ENCODE measurements at places on chromosomes 12 and 14.

DNA sequence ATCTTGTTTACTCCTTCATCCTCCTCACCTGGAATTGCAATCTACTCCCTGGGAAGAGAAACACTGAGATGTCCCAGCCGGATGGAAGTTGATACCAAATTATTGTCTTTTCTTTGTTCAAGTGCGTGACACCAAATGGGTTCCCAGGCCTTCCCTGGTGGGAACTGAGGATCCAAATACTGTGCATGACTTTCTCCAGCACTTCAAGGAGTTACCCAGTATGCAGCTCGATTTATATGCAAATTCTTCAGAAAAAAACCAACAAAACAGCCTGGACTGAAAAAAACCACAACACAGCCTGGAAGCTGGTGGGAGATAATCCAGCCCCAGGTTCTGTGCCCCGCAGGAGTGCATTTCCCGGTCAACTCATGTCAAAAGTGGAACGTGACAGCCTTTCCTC, 310.6 kb downstream of the GLT1D1 start:
- no peak for DNase-seq

DNA sequence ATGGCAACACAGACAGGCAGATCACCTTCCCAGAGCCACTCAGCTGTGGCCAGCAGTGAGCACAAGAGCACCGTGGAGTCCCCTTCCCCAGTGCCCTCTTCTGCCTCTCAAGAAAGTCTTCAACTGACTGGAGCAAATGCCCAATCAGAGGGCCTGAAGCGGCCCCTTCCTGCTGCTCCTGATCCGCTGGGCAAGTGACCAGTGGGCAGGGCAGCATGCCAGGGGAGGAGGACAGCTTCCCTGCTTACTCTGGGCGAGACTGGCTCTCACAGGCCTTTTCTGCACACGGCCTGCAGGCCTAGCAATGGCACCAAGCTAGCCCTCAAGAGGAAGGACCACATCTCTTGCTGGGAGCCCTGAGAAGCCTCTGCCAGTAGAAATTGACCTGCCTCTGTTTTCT, 890 bp downstream of the KRT71 start:
- no peak for DNase-seq

DNA sequence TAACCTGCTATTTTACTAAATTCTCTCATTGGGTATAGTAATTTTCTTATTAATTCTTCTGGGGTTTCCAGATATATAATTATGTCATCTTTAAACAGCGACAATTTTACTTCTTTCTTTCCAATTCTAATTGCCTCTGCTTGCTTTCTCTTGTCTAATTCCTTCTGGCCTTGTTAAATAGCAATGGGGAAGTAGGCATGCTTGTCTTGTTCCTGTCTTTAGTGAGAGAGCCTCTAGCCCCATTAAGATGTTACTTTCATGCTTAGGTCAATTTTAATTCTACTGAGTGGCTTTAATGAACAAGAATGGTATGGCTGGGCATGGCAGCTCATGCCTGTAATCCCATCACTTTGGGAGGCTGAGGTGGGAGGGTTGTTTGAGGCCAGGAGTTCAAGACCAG, 31.7 kb downstream of the LRTM2 start:
- no peak for DNase-seq

DNA sequence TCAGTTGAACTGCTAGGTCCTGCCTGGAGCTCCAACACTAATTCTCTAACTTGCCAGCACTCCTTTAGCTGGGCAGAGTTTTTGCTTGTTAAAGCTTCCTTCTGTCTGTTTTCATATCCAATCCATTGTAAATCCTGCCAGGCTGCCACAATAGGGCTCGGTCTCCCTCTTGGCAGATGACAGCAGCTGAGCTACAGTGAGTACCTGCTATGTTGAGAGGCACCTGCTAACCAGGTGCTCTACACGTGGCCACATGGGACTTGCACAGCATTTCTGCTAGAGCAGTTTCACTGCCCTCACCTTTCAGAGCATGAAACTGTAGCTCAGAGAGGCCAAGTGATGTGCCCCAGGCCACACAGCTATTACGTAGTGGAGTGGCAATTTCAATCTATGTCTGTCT, 106.6 kb upstream of the NOS1 start:
- no peak for DNase-seq

GRCh38 chr14:52048641-52049204, 20.1 kb downstream of the NID2 start:
- no peak for DNase-seq

GRCh38 chr12:128820723-128821432, 2.9 kb downstream of the SLC15A4 start:
- peak; percentile 37 for DNase-seq

DNA sequence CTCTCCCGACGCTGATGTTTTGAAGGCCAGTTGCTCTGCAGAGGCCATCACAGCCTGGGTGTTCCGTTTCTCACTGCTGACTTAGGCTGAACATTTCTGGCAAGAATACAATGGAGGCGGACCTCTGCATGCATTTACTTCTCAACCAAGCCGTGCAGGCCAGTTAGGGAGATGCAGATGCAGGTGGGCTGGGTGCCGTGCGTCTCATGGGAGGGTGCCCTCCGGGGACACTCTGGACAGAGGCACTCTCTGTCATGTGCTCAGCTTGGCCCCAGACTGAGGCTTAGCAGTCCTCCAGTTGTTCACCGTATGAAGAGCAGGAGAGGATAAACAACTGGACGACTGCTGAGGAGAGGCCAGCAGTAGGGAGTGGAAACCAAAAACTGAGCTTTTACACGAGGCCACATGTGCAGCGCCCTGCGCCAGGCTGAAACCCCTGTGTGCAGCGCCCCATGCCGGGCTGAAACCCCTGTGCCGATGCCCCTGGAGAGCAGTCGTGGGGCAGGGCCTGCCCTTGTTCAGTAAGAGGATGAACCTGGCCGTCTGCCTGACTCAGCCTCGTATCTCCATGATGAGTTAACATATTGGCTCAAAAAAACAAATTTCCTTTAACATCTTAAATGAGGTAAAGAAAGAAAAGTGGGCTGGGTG, 32.3 kb downstream of the DDX51 start:
- DNase-seq: no peak

- DNase-seq: no peak
Observed at GRCh38 chr12:121190523-121191031, 19.4 kb upstream of the P2RX4 start.

All from activated CD4-positive, alpha-beta T cell treated with anti-CD3 and anti-CD28 coated beads, Interleukin-2, amount 50 U/mL, for 16 hours (primary cell).